ENCODE measurements at places on chromosomes 3 and 15.

DNA sequence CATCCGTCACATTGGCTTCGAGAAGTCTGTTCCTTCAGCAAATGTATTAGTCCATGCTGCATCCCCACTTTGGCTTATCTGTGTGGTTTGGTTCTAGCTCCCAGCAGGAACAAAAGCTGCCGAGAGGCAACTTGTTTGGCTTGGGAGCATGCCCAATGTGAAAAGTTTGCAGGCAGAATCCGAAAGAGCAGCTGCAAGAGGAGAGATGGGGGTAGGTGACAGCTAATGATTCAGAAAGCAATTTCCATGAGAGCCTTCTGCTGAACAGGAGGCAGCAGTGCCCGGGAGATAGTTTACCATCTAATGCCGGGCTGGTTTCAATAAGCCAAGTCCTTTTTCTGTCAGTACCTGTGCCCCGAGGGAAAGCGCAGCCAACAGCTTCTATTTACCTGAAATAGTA, 60.2 kb downstream of the GRM7 start:
- no peak for DNase-seq

DNA sequence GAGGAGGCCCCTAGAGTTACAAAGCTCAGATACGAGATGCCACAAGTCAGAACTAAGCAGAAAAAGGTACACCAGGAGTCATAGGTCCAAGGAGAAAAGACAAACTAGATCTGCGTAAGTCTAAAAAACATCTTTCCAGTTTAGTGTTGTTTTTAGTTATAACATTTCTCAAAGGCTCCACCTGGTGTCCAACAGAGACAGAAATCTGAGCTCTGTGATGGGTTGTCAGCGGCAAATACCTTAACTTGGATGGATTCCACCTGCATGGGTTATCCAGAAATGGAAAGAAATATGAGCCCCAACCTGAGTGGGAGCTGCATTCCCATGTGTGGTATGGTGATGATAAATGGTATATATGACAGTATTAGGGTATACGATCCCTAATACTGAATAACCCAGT, 238.6 kb upstream of the CHRM5 start:
- DNase-seq = peak; percentile 56

DNA sequence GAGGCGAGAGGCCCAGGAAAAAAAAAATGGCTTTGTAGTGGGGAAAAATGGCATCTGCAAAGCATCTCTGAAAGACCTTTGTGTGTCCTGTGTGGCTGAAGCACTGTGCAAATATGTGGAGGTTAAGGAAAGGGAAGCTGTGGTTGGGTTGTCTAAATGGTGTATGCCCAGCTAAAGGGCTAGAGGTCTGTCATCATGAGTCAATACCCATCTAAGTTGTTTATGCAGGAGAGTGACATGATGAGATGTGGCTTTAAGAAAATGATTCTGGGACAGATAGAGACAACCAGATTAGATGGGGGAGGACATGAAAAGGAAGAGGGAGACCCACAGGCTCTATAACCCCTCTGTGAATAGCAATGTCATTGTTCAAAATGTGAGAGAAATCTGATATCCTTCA, 280.7 kb downstream of the MFSD1 start:
- no peak for DNase-seq

- no peak for DNase-seq
Observed at GRCh38 chr3:2523281-2523836, 424.7 kb downstream of the CNTN4 start.

DNA sequence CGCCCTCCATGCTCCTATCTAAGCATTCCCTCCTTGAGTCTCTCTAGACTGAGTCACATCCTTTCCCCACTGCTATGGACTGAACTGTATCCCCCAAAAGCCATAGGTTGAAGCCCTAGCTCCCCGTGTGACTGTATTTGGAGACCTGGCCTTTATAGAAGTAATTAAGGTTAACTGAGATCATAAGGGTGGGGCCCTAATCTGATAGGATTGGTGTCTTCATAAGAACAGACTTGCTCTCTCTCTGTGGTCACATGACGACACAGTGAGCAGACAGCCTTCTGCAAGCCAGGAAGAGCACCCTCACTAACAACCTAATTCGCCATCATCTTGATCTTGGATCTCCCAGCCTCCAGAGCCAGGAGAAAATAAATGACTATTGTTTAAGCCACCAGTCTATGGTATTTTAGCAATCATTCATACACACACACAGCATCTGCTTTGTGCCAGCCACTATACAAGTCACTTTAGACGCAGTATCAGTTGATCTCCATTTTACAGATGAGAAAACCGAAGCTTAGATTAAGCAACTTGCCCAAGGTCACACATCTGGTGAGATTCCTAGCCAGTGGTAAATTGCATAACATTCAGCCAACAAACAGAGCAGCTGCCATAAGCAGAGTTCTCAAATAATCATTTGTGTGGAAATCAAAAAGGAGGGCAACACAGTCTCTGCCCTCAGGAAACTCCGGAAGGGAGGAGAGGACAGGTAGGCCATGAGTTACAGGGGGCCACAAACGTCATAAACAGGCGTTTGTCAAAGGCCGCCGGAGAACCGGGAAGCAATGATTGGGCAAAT, 66.3 kb upstream of the HES1 start:
- DNase-seq = no peak

GRCh38 chr15:77606142-77607034, 26.3 kb downstream of the LINGO1 start:
- no peak for DNase-seq

DNA sequence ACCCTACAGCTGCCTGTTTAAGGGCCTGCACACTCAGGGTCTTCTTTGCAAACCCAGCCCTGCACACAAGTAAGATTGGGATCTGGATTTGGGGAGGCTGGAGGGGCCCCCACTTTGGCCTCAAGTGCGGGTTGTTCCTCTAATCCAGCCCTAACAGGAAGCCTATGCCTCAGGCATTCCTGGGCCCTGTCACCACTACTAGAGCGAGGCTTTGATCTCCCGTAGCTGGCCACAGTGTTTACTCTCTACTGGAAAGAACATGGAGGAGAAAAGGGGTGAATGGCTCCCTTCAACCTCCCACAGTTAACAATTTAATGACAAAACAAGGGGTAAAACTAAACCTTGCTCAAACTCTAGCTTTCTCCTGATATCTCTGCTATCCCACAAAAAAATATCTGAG, 48.4 kb downstream of the DZIP1L start:
- DNase-seq = no peak

DNA sequence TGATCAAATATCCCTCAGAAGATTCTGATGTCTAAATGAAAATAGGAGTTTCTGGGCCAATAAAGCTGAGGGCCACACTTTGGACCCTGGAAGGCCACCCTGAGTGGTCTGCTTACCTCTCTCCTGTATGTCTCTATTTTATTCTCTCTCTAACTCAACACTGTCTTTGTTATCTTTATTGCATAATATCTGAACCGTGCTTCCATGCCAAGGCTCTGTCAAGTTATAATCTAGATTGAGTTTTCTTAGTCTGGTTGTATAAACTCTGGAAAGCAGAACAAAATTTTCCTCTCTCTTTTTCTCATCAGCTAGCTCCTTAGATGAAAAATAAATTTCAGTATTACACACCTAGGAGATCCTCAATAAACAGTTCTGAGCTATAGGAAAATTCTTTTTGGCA, 36.2 kb upstream of the ACTL6A start:
- no peak for DNase-seq

DNA sequence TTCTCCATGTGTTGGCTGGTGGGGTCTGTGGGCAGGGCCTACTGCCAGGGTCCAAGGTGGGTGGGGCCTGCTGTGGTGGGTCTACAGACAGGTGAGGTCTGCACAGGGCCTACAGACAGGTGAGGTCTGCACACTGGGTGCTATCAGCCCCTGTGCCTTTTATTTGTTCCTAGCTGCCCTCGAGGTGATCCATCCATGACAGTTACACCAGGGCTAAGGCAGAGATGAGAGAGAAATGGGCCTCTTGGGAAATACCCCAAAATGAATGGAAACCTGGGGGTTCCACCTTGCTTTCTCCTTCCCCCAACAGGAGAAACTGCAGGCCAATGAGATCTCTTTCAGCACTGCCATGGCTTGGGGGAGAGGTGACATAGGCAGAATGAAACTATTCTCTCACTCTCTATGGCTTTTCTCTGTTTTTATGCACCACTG, 36.4 kb downstream of the CFAP100 start:
- DNase-seq = no peak
